ENCODE measurements at places on chromosomes 11 and 22. TPM values are rescaled to one million over a fixed set of nuclear protein-coding genes. Genes with fewer than 3 reads are reported as not detected.

DNA sequence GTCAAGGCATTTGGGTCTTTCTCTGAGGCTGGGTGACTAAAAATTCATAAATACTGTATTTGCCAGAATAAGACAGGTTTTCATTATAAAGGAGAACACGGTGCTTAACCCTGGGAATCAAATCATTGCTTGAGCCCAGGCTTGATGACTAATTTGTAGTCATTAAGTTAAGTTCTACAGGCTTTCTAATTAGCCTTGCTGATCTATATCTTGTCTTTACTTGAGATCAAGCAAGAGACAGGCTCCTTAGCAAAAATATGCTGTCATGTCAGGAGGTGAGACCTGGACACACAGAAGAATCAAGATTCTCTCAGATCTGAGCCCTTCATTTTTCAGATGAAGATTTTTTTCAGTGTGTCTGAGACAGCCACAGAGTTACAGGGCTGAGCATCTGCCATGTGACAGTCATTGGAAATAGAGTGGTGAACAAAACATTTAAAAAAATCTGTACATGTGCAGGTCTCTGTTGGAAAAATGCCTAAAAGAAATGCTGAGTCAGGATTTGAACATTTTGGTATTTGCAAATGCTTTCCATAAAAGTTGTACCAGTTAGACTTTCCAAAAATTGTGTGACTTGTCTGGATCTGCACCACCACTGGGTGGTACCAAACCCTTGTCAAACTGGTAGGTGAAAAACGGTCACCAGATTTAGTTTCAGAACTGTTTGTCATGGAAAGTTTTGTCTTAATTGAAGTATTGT, 14.6 kb downstream of the ACAT1 start:
- peak; percentile 23 for DNase-seq

CDKN1C gene
- total RNA-seq: 7.5 TPM

GRCh38 chr11:131186629-131187101, 183.8 kb upstream of the NTM start:
- DNase-seq: no peak

GRCh38 chr11:100753172-100753543, 66.1 kb downstream of the ARHGAP42 start:
- DNase-seq: no peak

LRRC56 gene
- total RNA-seq: 0.82 TPM

TP53I11 gene
- 101 TPM for total RNA-seq

MUC15 gene
- total RNA-seq: 0.16 TPM

MMP27 gene
- not detected for total RNA-seq

DNA sequence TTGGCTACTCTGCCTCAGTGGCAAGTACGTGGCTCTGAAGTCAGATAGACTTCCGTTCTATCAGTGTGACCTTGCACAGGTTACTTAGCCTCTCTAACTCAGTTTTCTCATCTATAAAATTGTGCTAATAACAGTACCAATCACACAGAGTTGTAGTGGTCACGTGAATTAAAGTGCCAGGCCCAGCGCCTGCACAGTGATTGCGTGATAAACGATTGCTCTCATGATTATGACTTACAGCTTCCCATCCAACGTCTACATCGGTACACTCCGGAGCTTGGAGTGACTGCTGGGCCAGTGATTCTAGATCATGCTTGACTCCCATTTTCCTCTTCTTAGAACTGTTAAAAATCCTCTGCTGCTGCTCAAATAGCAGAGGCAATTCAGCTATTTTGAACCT, 221.8 kb downstream of the CEP164 start:
- no peak for DNase-seq

DNA sequence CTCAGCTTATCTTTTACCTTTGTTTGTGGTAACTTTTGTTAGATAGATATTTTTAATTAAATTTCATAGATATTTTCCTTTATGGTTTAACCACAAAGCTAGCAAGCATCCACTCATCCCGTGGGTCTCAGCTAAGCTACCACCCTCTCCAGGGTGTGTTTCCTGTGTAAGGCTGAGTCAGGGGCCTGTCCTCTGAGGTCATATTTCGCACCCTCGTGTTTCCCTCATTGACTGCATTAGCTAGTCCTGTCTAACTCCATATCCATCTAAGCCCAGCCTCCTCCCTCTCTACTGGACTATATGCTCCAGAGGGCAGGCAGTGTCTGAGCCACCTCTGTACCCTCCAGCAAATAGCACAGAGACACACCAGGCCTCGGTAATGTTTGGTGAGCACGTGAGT, 16.7 kb downstream of the XRRA1 start:
- DNase-seq: peak; percentile 71

CDC42BPG gene
- total RNA-seq: 2.0 TPM

BLID gene
- total RNA-seq: 1.2 TPM

DNA sequence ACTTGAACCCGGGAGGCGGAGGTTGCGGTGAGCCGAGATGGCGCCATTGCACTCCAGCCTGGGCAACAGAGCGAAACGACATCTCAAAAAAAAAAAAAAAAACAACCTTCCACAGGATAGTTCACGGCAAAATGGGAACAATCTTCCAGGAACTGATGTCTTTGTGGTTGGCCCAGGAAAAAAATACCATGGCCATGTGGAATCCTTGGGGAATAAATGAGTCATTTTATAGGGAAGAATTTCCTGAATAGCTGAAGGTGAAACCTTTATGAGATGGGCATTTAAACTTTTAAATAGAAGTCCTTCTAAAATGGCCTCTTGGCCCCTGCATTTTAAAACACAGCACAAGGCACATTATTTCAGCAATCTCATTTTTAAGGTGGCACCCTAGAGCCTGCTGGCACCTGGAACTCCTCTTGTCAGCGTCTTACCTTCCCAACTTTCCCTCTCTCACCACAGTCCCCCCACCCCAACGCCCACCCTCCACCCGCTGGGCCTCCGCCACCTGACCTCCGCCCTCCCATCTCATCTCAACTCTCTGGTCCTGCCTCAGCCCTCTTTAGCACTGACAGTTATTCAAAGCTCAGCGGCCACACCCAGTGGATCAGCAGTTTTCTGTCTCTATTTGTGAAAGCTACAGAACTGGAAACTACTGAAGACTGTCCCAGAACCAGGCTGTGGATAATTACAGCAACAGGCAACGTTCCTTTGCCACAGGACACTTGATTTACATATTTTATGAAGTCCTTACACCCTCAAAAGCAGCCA, 43.1 kb downstream of the SCGB1A1 start:
- DNase-seq: peak; percentile 73

NEAT1 gene
- 202 TPM for total RNA-seq

DNA sequence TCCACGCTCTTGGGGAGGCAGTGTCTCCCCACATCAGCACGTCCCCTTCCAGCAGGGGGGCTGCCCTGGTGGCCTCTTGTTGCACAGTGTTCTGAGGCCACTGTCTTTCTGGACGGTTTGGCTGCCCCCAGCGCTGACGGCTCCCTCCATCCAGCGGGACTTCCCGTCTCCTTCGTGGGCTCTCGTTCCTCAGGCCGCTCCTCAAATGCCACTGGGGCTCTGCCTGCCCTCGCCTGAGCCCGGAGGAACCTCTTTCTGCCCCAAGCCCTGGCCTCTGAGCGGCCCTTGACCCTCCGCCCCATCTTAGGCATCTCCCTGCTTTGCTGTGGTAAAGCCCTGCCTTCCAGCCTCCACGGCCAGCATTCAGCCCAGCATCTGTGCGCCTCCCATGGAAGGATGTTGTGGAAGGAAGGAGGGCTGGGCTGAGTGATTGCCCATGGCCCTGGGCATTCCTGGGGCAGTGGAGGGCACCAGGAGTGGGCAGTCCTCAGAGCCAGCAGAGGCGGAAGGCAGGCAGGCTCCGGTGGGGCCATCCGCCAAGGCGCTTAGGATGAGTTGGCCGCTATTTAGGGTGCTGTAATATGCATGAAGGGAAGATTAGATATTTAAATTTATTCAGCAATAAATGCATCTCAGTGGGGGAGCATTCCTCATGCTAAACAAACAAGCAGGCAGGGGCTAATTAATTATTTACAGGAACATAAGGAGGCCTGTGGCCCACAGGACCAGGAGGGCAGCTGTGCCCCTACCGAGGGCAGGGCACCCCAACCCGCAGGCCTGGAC, 17.8 kb downstream of the OTUB1 start:
- no peak for DNase-seq

- DNase-seq: peak; percentile 86
Observed at GRCh38 chr22:37636186-37636948, 3.1 kb upstream of the SH3BP1 start.

DNA sequence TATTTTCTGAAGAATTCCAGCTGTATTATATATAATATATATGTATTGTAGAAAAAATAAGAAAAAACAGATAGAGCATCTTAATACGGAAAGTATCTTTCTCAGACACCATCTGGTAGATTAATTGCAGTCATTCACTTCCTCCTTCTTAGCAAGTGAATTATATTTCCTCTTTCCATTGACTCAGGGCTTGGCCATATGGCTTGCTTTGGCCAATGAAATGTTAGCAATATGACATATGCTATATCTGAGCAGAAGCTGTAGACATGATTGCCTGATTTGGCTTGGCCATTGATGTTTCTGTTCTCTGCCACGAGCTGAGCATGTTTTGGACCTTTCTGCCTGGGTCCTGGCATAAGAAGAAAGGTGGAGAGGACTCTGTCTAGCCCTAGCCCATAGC, 34.4 kb upstream of the ZBED5 start:
- DNase-seq: no peak

All from astrocyte (in vitro differentiated cells and primary cell).